Stimulated activated CD4-positive, alpha-beta T cell treated with anti-CD3 and anti-CD28 coated beads, Interleukin-12 subunit alpha, Interleukin-12 subunit beta, amount 100 ng/mL, for 24 hours (primary cell): ENCODE measurements at places on chromosomes 6 and 20.

DNA sequence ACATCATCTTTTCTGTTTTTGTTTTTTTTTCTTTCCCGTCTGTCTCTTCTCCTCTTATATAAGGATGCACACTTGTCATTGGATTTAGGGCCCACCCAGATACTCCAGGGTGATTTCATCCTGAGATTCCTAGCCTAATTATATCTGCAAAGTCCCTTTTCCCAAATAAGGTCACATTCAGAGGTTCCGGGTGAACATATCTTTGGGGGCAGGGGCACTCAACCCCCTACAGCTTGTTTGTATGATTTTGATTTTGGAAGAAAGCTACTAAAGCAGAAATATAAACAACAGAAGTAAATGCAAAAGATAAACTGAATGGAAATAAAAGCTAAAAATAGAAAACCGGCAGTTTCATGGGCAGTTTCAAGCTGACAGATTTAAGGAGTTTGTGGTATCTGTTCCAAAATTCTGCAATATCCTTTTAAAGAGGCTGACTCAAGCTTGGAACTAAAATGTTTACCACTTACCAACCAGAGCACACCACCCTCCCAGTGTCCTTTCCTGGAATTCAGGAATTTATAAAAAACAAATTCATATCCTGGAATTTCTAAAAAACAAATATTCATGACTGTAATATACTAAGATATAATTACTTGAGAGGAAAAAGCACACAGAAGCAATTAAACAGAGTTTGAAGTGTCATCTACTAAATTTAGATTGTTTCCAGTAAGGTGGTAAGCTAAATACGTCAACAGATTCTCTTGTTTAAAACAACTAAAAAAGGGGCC lies 100.0 kb upstream of the CARMIL1 start:
- no peak for DNase-seq

GRCh38 chr20:14711652-14712051 lies 374.2 kb upstream of the FLRT3 start:
- no peak for DNase-seq

DNA sequence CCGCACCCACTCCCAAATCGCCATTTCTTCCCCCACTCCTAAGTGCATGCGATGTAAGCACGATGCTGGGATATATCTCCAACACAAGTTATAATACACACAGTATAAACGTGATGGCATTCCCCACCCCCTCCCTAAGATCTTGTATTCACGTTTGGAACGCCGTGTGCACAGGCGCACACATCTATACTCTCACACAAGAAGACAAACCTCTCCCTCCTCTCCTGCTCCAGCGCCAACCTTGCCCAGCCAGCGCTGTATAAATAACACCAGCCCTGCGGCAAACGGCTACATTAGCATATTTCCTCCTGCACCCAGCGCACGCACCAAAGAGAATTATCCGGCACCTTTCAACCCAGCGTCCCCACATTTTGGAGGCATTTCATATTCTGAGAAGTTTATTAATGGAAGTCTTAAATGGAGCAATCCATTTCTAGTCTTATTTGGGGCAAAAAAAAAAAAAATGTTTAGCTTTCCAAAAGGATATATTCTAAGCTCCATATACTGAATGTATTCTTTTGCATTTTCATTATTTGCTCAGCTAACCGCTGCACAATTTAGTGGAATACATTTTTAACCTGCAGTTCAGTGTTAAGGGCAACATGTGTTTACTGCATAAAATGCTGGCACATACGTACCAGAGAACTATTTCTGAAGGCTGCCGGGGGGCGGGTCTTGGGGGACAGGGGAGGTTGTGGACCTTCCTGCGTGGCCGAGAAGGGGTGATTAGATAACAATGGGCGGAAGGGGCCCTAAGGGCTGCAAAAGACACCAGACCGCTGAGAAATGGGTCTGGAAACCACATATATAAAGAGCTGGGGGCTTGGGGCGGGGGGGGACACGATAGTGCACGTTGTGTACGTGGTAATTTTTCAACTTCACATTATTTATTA lies 1.1 kb upstream of the SLC22A23 start:
- no peak for DNase-seq

DNA sequence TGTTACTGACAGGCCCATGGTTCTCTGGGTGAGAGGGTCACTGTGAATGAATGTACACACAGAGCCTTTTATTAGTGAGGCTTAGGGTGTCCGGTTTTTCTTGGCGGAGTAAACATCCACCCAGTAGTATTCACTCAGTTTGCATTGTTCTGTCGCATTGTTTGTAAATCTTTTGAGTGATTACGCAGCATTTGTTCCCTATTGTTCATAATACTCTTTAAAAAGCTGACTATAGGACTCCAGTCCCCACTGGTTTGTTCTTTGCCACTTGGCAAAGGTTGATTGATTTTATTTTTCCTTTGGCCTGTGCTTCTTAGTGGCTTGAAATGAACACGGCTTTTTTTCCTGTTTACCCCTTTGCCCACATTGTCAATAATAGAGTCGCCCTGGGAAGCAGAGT lies 130.1 kb upstream of the ESR1 start:
- no peak for DNase-seq

DNA sequence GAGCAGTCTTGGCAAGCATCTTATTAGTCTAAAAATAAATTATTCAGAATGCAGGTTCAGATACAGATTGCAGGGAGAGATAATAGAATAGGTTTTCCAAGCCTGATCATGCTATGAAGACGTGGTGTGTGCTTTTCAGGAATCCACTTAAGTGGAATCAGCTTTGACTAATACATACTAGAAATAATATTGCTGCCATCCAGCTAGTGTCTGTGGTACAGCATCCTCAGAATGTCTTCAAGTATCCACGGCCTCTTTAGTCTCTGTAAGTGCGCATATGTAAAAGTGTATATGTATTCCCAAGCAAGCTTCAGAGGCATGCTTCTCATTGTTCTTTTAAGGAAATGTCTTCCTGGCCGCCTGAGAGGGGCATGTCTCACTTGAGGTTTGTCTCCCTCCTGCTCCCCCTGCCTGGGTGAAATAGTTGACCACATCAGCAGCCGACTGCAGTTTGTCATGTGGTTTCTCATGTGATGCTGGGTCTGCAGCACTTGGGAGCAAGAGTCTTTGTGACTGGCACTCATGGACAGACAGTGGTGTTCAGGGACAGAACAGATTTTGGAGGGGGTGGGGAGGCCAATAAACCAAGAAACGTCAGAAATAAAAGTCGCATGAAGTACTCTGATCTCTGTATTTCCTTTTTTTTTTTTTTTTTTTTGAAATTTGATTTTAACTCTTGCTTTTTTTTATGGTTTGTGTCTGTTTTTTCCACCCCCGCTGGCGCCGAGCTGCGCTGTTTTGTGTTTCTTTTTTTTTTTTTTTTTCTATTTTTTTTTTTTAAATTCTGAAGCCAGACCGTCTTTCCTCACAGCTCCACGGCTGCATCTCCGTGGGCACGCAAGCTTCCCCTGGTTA lies 150.8 kb downstream of the PRL start:
- no peak for DNase-seq

DNA sequence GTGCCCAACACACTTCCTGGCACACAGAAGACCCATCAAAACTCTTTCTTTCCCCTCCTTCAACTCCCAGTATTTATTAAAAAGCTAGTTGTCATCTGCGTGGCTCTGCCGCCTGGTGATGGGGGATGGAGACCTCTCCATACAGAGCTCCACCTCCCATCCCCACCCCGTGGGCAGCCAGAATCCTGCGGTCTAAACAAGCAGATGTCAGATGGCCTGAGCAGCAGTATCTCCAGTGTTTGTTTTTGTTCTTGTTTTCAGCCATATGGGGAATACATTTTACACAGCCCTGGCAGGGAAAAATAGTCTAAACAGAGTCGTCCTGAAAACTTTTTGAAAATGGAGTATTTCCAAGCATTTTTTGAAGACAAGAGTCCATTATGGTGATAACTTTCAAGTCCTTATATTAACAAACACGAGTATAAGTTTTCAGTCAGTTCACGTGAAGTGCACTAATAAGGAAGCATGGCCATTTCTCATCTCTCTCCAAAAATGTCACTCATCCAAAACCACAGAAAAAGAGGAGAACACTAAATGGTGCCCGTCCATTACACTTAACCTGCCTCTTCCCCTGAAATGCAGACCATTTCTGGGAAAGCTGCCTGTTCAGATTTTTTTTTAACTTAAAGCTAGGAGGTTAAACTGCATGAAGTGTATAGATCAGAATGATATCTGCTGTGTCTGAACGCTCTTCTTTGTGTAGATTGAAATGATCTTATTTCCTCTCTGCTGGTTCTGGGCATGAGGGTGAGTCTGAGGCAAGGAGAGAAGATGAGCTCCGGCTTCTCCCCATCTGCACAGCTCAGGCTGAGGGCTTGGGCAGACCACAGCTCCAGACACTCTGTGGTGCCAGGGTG lies 91.0 kb downstream of the TCP11 start:
- no peak for DNase-seq

- DNase-seq = no peak
These were observed 586.0 kb upstream of the CHD6 start for GRCh38 chr20:42204109-42204660.
